ENCODE measurements at places on chromosomes 1 and 21.

GRCh38 chr1:21899987-21900386 lies 37.1 kb downstream of the HSPG2 start:
- DNase-seq, result no peak

DNA sequence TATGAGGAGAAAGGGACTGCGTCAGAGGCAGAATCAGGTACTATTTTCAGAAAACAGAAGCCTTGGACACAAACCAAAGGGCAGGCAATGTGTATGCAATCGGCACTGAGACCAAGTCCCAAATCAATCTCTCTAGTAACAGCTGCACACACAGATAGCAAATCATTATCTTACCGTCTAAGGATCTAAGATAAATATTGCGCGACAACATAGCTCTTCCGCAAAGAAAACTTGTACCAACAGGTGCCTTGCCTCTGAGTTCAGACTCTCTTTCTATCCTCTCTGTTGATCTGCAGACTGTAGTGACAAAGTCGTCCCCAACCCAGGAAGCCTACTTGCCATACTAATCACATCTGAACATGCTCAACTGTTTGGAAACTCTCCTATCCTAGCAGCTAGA lies 22.6 kb upstream of the SAMD13 start:
- no peak for DNase-seq

DNA sequence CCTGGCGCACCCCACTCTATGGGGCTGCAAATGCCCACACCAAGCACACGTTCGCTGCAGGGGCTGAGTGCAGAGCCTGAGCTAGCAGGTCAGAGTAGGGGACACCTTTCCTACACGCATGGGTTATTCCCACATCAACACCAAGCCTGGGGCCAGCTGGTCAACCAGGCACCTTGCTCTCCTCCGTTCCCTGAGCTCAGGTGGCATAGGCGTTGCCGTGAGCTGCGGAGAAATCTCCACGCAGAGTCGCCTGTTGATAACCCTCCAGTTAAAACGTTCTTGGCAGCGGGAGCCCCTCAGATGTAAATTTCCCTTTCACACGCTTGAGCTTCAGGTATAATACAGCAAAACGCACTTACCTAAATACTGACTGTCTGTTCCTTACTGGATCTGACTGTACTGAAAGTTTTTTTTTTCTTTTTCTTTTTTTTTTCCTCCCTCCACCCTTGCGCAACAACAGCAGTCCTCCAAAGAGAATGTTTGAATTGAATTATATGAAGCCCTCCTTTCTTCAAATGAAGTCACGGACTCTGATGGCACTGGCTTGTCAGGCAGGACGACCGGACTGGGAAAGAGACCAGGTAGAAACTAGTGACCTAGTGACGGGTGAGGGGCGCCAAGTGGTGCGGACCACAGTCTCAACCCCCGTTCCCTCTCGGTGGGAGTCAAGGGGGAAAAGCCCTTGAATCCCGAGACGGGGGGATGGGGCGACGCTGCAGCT lies 2.1 kb downstream of the BRINP3 start:
- no peak for DNase-seq

DNA sequence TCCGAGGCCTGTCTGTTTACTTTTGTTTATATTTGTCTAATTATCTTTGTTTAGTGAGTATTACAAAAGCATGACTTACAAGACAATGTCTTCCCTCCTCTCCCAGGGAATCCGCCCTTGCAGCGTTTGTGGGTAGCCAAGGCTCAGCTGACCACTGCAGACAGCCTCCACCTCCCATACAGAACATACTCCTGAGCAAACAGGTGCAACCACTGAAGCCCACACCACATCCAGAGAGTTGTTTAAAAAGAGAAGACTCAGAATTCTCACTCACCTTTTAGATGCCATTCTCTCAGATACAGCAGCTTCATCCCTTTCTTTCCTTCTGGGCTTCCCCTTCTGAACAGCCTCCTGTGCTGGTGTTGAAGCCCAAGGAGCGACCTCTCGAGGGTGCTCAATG lies 103.5 kb upstream of the TMPRSS2 start:
- no peak for DNase-seq

DNA sequence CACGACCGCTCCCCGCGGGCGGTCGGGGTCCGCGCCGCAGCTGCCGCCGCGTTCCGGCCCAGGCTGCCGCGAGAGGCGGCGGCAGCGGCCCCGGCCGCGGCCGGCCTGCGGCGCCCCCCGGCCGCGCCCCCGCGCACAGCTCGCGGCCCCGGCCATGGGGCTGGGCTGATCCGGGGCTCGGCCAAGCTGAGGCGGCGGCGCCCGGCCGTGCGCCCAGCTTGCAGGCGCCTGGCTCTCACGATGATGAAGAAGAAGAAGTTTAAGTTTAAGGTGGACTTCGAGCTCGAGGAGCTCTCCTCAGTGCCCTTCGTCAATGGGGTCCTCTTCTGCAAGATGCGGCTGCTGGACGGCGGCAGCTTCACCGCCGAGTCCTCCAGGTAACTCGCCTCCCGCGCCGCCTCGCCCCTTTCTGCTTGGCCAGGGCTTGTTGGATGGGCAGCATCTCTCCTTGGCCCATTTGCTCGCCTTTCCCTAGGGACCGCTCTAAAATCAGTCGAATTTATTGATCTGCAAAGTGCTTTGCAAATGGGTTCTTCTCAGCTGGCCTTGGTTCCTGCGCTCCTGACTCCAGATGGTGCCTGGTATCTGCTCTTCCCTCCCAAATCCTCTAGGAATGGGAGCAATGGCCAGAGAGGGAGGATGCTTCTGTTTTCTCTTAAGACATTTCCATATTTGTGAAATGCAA lies 431 bp downstream of the EEIG2 start:
- DNase-seq, result peak; percentile 78

DNA sequence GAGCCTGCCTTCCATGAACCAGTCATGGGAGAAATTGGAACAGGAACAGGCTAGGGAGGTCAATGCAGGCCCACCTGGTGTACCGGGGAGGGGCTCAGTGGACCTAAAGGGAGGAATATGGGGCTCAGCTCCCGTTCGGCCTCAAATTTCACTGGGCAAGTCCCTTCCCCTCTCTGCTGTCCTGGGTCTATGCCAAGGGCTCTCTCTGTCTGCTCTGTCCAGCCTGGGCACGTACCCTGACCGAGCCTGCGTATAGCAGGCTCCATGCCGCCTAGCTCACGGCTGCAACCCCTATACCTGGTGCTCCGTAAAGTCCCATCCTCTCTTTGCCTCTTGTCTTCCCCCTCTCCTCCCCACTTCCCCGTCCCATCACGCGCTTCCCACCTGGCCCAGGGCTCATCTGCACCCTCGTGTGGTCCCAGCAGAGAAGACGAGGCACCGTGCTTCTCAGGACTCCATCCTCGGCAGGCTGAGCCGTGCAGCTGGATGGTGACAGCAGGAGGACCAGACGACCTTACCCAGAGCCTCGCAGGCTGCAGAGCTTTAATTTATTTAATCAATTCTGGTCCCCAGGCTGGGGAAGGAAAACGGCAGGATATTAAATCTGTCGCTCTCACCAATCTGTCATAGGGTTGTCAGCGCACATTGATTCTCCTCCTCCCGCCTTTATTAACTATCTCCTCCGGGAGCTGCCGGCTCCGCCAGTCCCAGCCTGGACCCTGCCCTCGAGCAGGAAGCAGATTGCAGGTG lies 25.0 kb upstream of the DISP3 start:
- DNase-seq, result no peak

- no peak for DNase-seq
These were observed 220.2 kb upstream of the CSF3R start for GRCh38 chr1:36702963-36703362.

GRCh38 chr1:29200906-29201594 lies 19.4 kb upstream of the SRSF4 start:
- no peak for DNase-seq

- no peak for DNase-seq
These were observed 78.2 kb downstream of the SKI start for GRCh38 chr1:2306151-2306978.

- DNase-seq, result no peak
These were observed 79.8 kb upstream of the IFFO2 start for GRCh38 chr1:19036041-19036812.

GRCh38 chr21:44618909-44619308 lies 7.0 kb downstream of the KRTAP10-8 start:
- no peak for DNase-seq

DNA sequence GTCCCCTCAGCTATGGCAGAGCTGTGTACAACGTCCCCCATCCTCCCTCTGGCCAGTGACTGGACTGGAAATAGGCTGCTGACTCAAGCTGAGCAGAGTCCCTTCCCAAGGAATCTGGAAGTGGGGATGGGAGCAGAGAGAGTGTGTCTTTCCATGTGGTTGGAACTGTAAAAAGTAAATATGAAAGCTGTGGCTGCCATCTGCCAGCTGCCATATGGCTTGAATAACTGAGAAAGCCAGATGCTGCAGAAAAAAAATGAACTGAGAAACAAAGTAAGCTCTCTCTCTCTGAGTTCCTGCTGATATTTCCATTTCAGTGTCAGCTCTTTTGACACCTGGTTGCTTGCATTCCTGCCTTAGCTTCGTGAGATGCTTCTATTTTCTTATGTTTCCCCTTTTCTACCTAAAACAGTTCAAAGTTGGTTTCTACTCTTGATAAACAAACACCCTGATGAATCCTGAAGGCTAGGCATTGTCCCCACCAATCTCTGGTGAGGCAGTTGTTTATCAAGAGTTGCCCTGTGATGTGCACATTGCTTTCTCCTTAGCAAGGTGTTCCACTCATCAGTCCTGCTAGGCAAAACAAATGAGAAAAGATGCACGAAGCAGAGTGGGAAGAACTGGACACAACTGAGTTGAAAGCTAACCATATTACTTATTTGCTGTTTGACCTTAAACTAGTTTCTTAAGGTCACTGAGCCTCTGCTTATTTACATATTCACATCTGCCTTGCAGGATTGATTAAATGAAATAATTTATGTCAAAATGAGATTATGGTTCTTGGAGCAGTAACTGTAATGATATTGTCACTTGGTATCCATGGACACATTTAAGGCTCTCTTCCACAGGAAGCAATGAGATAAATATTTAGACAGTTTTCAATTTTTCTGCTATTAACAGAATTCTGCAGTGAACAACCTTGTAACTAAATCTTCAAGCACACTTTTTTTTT lies 16.6 kb upstream of the DR1 start:
- no peak for DNase-seq

GRCh38 chr21:39499156-39499555 lies 47.4 kb downstream of the SH3BGR start:
- DNase-seq, result no peak

GRCh38 chr21:40215941-40216340 lies 348.7 kb downstream of the PCP4 start:
- no peak for DNase-seq

DNA sequence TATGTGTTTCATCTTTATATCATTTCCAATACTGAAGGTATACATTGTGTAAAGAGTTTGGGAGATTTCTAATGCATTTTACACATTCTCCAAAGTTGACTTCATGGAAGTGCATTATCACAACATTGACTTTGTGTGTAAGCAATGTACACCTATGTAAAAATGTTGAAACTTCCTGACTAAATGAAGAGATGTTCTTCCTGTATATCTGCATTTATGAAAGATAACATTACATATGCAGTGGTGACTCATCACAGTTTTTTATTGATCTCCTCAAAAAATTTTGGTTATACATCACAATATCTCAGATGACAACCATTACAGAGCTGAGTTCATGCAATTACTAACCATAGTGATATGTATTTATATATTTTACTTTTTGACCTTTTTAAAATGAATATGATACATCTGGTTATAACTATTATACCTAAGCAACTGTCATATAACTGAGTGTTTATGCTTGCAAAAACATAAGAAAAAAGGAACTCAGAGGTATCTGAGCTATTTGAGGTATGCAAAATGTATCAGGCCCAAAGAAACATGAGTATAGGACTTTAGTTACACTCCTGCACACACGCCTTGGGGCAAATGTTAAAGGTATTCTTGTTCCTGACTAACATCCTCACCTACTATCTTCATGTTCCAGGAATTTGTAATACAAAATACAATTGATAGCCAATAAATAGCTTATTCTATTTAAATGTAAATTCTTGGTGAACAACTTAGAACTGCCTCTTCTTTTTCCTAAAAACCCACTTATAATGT lies 88.2 kb upstream of the OLFM3 start:
- no peak for DNase-seq

- peak; percentile 19 for DNase-seq
These were observed 317.7 kb downstream of the MATN1 start for GRCh38 chr1:30405631-30406212.

- DNase-seq, result no peak
These were observed 618.7 kb upstream of the BRINP3 start for GRCh38 chr1:191096405-191096804.

DNA sequence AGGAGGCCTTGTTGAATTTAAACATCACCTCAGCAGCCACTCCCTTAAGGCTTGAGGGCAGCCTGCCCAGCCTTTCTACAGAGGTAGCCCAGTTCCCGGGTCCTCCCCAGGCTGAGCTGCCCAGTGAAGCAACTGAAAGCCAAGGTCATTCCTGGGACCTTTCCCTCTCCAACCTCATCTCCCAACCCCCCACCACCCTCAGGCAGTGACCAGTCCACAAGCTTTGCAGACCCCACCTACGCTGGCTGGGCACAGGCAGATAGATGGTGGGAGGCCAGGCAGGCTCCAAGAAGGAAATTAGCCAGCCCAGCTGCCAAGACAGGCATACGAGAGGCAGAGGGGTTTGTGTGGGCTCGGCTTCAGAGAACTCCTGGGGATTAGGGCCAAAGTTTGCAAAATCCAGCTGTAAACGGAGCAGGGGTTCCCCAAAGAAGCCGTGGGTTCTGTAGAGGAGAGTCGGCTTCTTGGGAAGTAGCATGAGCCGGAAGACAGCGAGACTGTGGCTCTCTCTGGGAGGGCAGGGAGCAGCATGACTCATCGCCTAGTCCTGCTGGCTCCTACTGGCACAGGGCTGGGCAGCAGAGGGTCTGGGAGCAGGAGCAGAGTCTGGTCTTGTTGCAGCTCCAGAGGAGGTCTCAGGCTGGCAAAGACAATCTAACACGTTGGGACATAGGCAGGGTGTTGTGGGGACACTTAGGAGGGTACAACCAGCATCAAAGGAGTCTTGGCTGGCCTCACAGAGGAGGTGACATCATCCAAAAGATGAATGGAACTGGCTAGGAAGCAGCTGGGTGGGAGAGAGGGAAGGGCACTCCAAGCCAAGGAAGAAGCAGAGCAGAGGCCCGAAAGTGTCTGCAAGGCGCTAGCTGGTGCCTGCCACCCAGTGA lies 2.8 kb upstream of the ZC3H12A start:
- peak; percentile 95 for DNase-seq

- DNase-seq, result no peak
These were observed 240.8 kb upstream of the FGGY start for GRCh38 chr1:59055908-59056719.

Data from coronary artery (tissue), 2 donors.